ENCODE measurements at places on chromosomes 4 and X. TPM values are rescaled to one million over a fixed set of nuclear protein-coding genes. Genes with fewer than 3 reads are reported as not detected.

DNA sequence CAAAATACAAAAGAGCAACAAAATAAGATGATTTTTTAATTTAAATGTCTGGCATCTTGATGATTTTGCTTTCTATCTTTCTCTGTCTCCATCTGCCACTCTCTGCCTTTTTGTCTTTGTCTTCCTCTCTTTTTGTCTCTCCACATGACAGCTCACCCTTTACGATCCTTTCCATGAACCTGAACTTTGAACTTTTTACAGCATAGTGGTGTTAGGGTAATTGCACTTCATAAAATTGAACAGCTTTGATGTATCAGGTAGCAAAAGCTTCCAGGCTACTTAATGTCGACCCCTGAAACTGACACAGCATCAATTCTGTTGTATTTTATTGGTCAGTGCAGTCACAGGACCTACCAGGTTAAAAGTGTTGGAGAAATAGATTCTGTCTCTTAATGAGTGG is 1517.0 kb downstream of the ADGRL3 start:
- H3K4me3 ChIP-seq, result no peak overlapping the region
- H3K27ac ChIP-seq, result no peak overlapping the region
- H3K36me3 ChIP-seq, result no peaks in the 10 kb centered on the region
- no peaks in the 10 kb centered on the region for H3K4me1 ChIP-seq
- no peak for DNase-seq

DNA sequence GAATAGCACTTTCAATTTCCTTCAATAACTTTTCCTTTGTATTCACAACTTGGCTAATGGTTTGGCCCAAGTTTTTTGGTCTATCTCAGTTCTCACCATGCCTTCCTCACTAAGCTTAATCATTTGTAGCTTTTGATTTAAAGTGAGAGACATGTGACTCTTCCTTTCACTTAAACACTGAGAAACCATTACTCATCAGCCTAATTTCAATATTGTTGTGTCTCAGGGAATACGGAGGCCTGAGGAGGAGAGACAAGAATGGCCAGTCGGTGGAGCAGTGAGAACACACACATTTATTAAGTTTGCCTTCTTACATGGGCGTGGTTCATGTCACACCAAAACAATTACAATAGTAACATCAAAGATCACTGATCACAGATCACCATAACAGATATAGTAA is 56.7 kb downstream of the TSPAN5 start:
- H3K27me3 ChIP-seq, result no peaks in the 10 kb centered on the region
- H3K27ac ChIP-seq, result no peak overlapping the region
- no peaks in the 10 kb centered on the region for H3K36me3 ChIP-seq
- H3K4me1 ChIP-seq, result peaks cover 5% of the 10 kb centered on the region
- H3K4me3 ChIP-seq, result no peak overlapping the region

- H3K27ac ChIP-seq, result peak overlapping the region; percentile 91
- H3K27me3 ChIP-seq, result no peaks in the 10 kb centered on the region
- H3K4me1 ChIP-seq, result peaks cover 4% of the 10 kb centered on the region
- H3K36me3 ChIP-seq, result no peaks in the 10 kb centered on the region
- peak; percentile 42 for DNase-seq
These were observed 786 bp upstream of the ZFX start for GRCh38 chrX:24148535-24149350.

DNA sequence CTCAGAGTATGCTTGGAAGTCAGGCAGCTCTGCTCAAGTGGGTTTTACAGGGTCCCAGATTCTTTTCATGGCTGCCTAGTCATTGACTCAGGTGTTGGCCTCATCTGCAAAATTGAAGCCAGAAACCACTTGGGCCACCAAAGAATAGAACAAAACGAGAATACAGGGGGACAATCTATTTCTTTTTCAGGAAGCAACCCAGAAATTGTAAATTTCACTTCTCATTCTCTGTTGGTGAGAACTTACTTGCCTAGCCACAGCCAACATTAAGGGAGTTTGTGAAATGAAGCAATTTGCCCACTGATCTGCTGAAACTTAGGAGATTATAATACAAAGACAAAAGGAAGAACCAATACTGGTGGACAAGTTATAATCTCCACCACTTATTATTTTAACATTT is 8.6 kb upstream of the TKTL2 start:
- DNase-seq, result no peak
- H3K27ac ChIP-seq, result no peak overlapping the region
- peaks cover 4% of the 10 kb centered on the region for H3K27me3 ChIP-seq
- no peaks in the 10 kb centered on the region for H3K36me3 ChIP-seq
- H3K4me3 ChIP-seq, result no peak overlapping the region
- no peaks in the 10 kb centered on the region for H3K4me1 ChIP-seq

- peak; percentile 36 for DNase-seq
- no peaks in the 10 kb centered on the region for H3K36me3 ChIP-seq
- peak overlapping the region; percentile 32 for H3K27ac ChIP-seq
- H3K4me3 ChIP-seq, result peak overlapping the region; percentile 75
These were observed 468 bp downstream of the ZMYM3 start for GRCh38 chrX:71253253-71254091.

CENPVL1 gene
- not detected for polyA plus RNA-seq

DCAF4L1 gene
- polyA plus RNA-seq, result 0.02 TPM

HPGDS gene
- not detected for polyA plus RNA-seq

SHISA3 gene
- polyA plus RNA-seq, result 0.80 TPM

ACSL1 gene
- 22.5 TPM for polyA plus RNA-seq

LEF1 gene
- polyA plus RNA-seq, result 2.6 TPM
